OCI-LY7 (cell line): ENCODE measurements at places on chromosomes 12 and 14. TPM values are rescaled to one million over a fixed set of nuclear protein-coding genes. Genes with fewer than 3 reads are reported as not detected.

RASSF9 gene
- total RNA-seq = not detected in 2 replicates

SPTB gene
- total RNA-seq = not detected in 2 replicates

TMEM120B gene
- 20.5 and 21.5 TPM in 2 replicates for total RNA-seq

GRIN2B gene
- not detected in 2 replicates for total RNA-seq

SLC2A13 gene
- total RNA-seq = 12.4 and 13.3 TPM in 2 replicates

C1S gene
- 3.6 and 5.2 TPM in 2 replicates for total RNA-seq

AGAP2 gene
- 26.5 and 28.8 TPM in 2 replicates for total RNA-seq

DNA sequence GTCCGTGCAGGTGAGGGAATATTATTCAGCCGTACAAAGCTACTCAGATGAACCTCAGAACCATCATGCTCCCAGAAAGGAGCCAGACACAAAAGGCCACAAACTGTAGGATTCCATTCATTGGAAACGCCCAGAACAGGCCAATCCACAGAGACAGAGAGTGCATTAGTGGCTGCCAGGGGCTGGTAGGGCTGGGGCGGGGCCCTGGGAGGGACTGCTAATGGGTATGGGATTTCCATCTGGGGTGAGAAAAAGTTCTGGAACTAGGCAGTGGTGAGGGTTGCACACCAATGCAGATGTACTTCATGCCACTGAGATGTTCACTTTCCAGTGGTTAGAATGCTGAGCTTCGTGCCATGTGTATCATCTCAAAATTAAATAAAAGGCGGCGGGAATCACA is 101.1 kb downstream of the RFLNA start:
- no peak for DNase-seq

GRCh38 chr12:10361084-10361483 is 28.8 kb downstream of the KLRK1 start:
- no peak for DNase-seq

DNA sequence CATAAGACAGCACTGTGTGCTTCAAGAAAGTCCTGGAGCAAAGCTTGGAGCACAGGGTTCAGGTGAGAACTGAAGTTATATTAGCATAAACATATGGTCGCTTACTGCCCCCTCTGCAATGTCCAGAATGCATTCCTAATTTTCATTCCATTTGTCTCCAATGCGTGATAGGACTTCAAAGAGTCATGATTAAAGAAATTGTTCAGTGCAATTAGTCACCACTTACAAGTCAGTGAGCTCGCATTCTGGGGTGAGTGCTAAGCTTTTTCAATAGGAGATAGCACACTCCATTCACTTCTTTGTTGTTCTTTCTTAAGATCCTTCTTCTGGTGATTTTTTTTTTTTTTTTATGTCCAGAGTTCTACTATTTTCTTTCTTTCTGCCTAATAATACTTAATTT is 398.4 kb downstream of the SYT1 start:
- no peak for DNase-seq

DNA sequence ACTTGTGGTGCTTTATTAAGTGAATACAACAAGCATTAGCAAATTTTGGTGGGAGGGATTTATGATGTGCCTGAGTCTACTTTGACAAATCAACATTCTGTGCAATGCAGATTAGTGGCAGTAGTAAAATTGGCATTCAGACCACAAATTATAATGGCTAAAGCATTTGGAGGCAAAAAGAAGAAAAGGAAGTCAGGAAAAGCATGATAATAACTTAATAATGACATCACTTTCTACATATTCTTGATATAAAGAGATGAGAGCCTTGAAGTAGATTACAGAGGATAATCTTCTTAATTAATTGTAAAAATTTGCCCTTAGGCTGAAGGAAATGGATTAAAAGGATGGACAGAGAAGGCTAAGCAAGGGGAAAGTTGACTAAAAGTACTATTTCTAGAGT is 126.0 kb downstream of the SLC6A15 start:
- no peak for DNase-seq

- no peak for DNase-seq
Measured at GRCh38 chr14:20680843-20681347, 3.5 kb upstream of the RNASE4 start.

- no peak for DNase-seq
Measured at GRCh38 chr14:71734076-71734475, 198.2 kb upstream of the RGS6 start.

DNA sequence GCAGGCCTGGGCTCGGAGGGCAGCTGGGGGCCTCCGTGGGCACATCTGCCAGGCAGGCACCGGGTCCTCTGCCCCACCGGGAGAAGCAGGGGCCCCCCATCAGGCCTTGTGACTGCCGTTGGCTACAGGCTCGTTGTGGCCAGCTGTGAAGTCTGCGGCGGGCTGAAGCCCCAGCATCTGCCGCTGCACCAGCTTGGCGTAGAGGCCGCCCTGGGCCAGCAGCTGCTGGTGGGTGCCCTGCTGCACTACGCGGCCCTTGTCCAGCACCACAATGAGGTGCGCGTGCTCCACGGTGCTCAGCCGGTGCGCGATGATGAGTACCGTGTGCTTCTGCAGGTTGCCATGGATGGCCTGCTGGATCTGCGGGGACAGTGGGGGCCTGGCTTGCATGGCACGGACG is 33.9 kb upstream of the VPS37B start:
- DNase-seq = no peak

GRCh38 chr12:9041321-9041720 is 52.0 kb downstream of the KLRG1 start:
- no peak for DNase-seq

- no peak for DNase-seq
Measured at GRCh38 chr12:52168019-52168717, 23.6 kb downstream of the KRT80 start.

GRCh38 chr14:60905923-60906322 is 75.0 kb downstream of the TRMT5 start:
- no peak for DNase-seq

- DNase-seq = no peak
Measured at GRCh38 chr12:88251798-88252197, 109.7 kb downstream of the TMTC3 start.

- DNase-seq = no peak
Measured at GRCh38 chr14:56482310-56482911, 97.2 kb upstream of the TMEM260 start.

DNA sequence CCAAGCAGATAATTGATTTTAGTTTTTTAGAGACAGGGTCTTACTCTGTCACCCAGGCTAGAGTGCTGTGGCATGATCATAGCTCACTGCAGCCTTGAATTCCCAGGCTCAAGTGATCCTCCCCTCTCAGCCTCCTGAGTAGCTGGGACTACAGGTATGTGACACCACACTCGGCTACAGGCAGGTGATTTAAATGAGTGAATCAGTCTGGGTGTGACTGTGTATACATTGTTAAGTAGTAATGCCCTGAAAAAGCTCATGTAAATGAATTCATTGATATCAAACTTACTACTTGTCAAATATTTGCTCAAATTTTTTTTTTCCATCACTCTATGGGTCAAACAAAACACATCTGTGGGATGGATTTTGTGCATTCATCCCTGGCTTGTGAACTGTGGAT is 6.3 kb upstream of the USP44 start:
- DNase-seq = no peak

DNA sequence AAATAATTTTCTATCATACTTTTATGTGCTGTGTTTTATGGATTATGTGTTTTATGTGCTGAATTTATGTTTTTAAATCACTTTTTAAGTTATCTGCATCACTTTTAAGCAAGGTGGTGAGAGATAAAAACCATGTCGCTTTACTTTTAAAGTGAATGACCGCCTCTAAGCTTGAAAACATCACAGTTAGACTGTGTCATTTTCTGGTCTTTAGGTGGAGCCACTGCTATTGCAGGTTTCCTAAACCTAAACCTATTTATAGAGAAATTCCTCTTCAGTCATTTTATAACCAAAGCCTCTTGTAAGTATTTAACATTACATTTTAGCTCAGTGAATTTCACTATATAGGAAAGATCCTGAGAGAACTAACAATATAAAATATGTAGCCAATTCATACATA is 21.0 kb upstream of the MDM2 start:
- no peak for DNase-seq

GRCh38 chr12:54631988-54632728 is 2.5 kb downstream of the LACRT start:
- DNase-seq = no peak
